Retinal pigment epithelial cell (primary cell): ENCODE measurements at places on chromosomes 7 and 10.

DNA sequence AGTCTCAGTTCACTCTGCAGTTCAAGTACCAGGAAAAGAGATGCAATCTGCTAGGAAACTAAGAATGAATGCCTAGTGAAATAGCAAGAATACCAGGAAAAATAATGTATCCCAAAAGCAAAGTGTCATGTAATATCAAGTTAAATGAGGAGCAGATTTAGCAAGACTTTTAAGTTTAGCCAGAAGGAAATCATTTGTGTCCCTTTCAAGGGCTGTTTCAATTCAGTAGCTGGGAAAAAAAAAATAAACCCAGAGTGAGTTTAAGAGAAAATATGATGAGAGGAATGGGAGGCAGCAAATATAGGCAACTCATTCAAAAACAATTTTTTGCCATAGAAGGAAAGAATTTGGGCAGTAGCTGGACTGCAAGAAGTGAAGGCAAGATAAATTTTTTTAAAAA, 135.8 kb downstream of the DGKB start:
- no peak for DNase-seq

DNA sequence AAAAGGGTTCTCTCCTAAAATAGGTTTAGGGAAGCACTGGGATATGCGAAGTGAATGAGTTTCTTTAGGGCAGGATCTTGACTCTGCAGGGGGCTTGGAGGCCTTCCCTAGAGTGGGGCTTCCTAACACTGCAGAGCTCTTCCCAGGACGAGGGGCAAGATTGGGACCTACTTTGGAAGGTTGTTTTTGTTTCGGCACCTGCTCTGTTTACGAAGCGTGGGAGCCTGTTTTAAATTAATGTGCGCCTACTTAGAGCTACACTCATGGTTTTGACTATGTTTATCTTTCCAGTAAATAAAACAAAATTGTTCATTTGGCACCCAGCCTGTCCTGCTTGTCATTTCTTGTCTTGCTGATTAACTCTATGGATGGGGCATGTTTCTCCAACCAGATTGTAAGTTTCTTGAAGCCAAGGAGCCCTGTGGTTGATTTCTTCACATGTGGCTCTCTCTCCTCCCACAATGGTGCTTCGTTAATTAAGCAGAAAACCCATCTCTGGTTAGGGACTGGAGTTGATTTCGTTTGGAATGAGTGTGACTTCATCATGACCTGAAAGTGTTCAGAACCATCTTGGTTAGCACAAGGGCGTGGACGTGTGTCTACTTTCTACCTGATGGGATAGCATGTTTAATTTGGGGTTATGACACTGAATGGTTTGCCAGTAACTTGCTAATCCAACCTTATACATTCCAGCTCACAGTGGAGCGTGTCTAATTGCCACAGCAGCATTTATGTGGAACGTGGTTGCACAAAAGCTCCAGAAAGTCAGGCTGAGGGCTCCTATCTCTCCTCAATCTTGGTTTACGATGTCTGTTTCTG, 98.1 kb downstream of the TCF7L2 start:
- no peak for DNase-seq

GRCh38 chr10:58967551-58968388, 208.7 kb upstream of the PHYHIPL start:
- DNase-seq, result no peak

- DNase-seq, result no peak
These were observed 23.9 kb downstream of the SLC25A40 start for GRCh38 chr7:87852306-87852705.

GRCh38 chr7:5064391-5065106, 18.9 kb downstream of the RBAK start:
- no peak for DNase-seq

GRCh38 chr7:131369354-131369753, 41.7 kb downstream of the MKLN1 start:
- no peak for DNase-seq

- DNase-seq, result no peak
These were observed 101.6 kb upstream of the GJD4 start for GRCh38 chr10:35503578-35503977.

- no peak for DNase-seq
These were observed 89.5 kb downstream of the ALOX5 start for GRCh38 chr10:45463244-45464116.

DNA sequence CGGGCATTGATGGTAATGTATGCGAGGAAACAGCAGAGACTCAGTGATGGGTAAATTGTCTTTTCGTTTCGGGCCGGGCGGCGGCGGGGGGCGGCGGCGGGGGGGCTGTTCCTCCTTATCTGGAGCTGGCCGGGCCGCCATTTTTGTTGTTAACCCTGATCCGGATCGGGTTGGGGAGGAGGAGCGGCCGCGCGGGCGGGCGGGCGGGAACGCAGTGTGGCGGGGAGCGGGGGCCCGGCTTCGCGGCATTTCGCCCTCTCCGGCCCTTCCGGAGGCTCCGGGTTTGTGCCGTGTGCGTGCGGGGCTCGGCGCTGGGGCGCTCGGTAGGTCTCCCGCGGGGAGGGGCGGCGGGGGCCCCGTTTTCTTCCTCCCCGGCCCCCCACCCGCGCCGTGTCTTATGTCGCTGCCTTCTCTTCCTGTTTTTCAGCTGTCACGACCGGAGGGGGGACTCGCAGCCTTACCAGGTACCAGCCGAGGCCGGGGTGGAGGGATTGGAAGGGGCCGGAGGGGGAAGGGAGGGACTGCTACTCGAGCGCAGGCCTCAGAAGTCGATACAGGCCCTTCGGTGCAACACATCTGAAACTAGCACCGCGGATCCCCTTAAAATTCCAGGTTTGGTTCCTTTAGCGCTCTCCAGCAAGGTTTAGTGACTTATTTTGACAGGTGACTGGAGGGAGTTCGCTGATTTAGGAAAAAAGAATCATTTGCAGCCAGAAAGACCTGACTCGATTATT, 820 bp downstream of the WAC start:
- DNase-seq, result no peak

DNA sequence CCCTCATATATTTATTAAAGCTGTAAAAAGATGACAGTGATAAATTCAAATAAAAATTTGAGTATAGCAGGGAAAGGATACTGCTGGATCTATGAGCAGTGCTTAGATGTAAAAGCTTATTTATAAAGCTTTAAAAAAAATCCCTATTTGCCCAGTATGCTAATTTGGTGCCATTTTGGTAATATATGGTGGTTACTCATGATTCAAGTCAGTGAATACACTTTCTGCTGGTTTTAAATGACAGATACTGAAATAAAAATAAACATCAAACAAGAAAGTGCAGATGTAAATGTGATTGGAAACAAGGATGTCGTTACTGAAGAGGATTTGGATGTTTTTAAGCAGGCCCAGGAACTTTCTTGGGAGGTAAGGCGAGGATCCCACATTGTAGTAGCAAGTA, 134.4 kb upstream of the SAMD8 start:
- DNase-seq, result no peak
